HepG2 (cell line): ENCODE measurements at places on chromosomes 7 and 10. TPM values are rescaled to one million over a fixed set of nuclear protein-coding genes. Genes with fewer than 3 reads are reported as not detected.

LRRC4 gene
- not detected in 2 replicates for polyA plus RNA-seq

WASHC2C gene
- polyA plus RNA-seq: 17.3 and 17.8 TPM in 2 replicates

FKBP6 gene
- polyA plus RNA-seq: 0.07 and 0.09 TPM in 2 replicates

MYH16 gene
- 0.05 and 0.25 TPM in 2 replicates for polyA plus RNA-seq

MRLN gene
- polyA plus RNA-seq: not detected in 2 replicates

C10orf143 gene
- 0.21 and 0.42 TPM in 2 replicates for polyA plus RNA-seq

BTBD16 gene
- 8.0 and 11.9 TPM in 2 replicates for polyA plus RNA-seq

PVRIG gene
- polyA plus RNA-seq: not detected in 2 replicates

LAMB1 gene
- 124 and 127 TPM in 2 replicates for polyA plus RNA-seq

TRIM74 gene
- polyA plus RNA-seq: 0.51 and 0.61 TPM in 2 replicates

C10orf67 gene
- not detected in 2 replicates for polyA plus RNA-seq

TFR2 gene
- 64.2 and 122 TPM in 2 replicates for polyA plus RNA-seq

ANKRD61 gene
- 0.24 TPM in 1 of 2 replicates, not detected in the other for polyA plus RNA-seq

VWA2 gene
- not detected in 2 replicates for polyA plus RNA-seq

CALU gene
- polyA plus RNA-seq: 136 and 198 TPM in 2 replicates

MLXIPL gene
- polyA plus RNA-seq: 60.1 and 66.2 TPM in 2 replicates

PRTFDC1 gene
- not detected in 2 replicates for polyA plus RNA-seq

FGFBP3 gene
- polyA plus RNA-seq: 0.50 and 0.52 TPM in 2 replicates

ASB10 gene
- polyA plus RNA-seq: not detected in 2 replicates

NEUROD6 gene
- not detected in 2 replicates for polyA plus RNA-seq

ZNF488 gene
- 0.10 and 0.15 TPM in 2 replicates for polyA plus RNA-seq

EPHB6 gene
- polyA plus RNA-seq: not detected in 2 replicates

NKX2-3 gene
- polyA plus RNA-seq: not detected in 2 replicates

MYO3A gene
- polyA plus RNA-seq: not detected in 2 replicates

NFE2L3 gene
- polyA plus RNA-seq: 8.9 and 11.4 TPM in 2 replicates

GBF1 gene
- polyA plus RNA-seq: 17.1 and 17.6 TPM in 2 replicates

PON1 gene
- polyA plus RNA-seq: 0.57 and 0.63 TPM in 2 replicates

IL6 gene
- not detected in 2 replicates for polyA plus RNA-seq

DNAJC30 gene
- 3.5 and 3.8 TPM in 2 replicates for polyA plus RNA-seq

LMTK2 gene
- 11.7 and 12.1 TPM in 2 replicates for polyA plus RNA-seq

PTPRZ1 gene
- polyA plus RNA-seq: 0.07 TPM in 1 of 2 replicates, not detected in the other

DOCK4 gene
- 16.2 and 17.4 TPM in 2 replicates for polyA plus RNA-seq

MKRN1 gene
- polyA plus RNA-seq: 27.5 and 28.5 TPM in 2 replicates

ADAM22 gene
- polyA plus RNA-seq: 1.3 and 1.9 TPM in 2 replicates

POLR2J2 gene
- 2.7 and 2.8 TPM in 2 replicates for polyA plus RNA-seq

ABI1 gene
- 16.4 and 20.9 TPM in 2 replicates for polyA plus RNA-seq

CPN1 gene
- polyA plus RNA-seq: 35.1 and 42.1 TPM in 2 replicates
